ENCODE measurements at places on chromosomes 4 and X.

DNA sequence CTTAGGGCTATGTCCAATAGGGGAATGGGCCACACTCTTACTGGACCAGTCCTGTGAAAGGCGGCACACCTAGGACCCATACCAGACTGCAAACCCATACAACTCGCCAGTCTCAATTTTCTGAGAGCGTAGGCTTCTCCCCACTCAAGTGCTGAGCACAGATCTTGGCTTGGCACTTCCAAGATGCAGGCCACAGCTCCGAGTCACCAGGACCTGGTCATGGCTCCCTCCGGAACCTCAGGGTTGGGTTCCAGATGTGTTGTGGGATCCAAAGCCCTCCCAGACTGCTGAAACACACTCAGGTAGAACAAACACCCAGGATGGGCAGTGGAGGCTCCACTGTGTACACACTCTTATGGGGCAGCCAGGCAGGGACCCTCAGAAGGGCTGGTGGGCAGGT lies 103.3 kb downstream of the TMEM144 start:
- no peak for DNase-seq

DNA sequence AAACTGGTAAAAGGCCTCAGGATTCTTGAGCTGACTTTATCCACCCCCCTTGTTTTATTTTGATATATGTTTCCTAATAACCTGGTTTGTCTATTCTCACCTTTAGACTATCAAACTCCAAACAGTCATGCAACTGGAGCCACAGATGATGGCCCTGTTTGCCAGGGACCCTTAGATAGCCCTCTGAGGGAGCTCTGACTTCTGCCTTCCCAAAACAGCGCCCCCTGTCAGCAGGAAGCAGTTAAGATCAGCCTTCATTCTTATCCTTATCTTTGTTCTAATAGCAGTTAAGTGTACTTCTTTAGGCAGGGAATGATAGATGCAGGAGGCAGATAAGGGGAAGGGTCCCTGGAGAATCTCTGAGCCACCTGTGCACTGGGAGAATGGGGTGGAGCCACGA lies 27.5 kb upstream of the CXCL13 start:
- no peak for DNase-seq

- DNase-seq: no peak
These were observed 40.9 kb downstream of the JADE3 start for GRCh38 chrX:46953137-46953527.

- DNase-seq: no peak
These were observed 31.3 kb upstream of the SORCS2 start for GRCh38 chr4:7160951-7161440.

GRCh38 chr4:139515531-139515958 lies 40.5 kb downstream of the SETD7 start:
- DNase-seq: no peak

- DNase-seq: peak; percentile 77
These were observed 902.7 kb upstream of the EPHA5 start for GRCh38 chr4:66572949-66573348.

DNA sequence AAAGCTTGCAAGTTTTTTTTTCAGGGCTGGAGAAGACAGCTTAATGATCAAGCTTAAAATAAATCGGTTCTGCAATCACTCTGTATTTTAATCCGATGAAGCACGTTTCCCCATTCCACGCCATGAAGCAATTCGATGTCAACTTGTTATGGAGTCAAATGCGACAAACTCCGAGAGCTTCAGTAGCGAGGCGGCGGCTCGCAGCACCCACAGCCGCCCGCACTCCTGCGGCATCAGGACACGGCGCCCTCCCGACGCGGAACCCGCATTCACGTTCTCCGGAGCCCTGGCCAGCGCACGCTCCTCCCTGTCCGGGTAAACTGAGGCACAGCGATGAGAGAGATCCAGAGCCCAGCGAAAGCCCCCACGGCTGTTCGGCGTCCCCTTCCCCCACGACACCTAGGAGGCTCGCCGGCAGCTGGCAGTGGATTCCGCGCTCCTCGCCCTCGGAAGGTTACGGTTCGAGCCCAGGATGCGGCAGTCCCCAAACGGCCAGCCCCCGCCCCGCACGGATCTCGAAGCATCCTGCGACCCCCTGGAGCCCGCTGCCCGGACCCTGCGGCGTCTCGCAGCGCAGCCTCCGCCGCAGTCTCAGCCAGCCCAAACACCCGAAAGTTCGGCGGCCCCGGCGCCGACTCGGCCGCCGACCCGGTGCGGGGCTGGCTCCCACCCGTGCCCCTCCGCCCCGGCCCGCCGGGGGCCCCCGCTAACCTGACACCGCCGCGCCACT lies 507 bp downstream of the MFAP3L start:
- DNase-seq: no peak

GRCh38 chr4:19317377-19317776 lies 934.3 kb upstream of the SLIT2 start:
- DNase-seq: no peak
